ENCODE measurements at places on chromosomes 4 and X. TPM values are rescaled to one million over a fixed set of nuclear protein-coding genes. Genes with fewer than 3 reads are reported as not detected.

The ABCG2 gene
- total RNA-seq, result 1.6 TPM

DNA sequence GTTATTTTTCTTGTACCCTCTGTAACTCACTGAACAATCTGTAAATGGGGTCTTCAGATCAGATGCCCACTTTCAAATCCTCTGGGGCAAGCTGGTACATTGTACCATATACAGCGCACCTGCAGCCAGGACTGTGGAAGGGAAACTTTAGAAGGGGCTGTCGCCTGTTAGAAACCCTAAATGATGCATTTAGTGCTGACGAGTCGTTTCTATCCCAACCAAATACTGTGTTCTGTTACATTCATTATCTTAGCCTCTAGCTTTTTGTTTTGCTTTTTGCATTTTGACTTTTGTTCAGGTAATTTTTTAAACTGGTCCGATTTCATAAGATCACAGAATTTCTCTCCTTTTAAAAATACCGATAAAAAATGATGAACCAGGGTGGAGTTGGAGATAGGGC, 66.4 kb upstream of the AGA start:
- DNase-seq, result no peak

DNA sequence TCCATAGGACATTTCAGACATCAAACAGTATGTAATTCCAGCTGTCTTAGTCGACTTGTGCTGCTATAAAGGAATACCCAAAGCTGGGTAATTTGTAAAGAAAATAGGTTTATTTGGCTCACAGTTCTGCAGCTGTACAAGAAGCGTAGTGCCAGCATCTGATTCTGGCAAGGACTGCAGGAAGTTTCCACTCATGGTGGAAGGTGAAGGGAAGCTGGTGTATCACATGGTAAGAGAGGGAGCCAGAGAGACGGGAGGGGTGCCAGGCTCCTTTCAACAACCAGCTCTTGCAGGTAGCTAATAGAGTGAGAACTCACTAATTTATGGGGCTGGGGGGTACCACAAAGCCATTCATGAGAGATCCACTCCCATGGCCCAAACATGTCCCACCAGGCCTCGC, 253.0 kb upstream of the FGF13 start:
- no peak for DNase-seq

GRCh38 chr4:187962926-187963325, 32.6 kb upstream of the ZFP42 start:
- no peak for DNase-seq

The HS3ST1 gene
- total RNA-seq, result 5.4 TPM

DNA sequence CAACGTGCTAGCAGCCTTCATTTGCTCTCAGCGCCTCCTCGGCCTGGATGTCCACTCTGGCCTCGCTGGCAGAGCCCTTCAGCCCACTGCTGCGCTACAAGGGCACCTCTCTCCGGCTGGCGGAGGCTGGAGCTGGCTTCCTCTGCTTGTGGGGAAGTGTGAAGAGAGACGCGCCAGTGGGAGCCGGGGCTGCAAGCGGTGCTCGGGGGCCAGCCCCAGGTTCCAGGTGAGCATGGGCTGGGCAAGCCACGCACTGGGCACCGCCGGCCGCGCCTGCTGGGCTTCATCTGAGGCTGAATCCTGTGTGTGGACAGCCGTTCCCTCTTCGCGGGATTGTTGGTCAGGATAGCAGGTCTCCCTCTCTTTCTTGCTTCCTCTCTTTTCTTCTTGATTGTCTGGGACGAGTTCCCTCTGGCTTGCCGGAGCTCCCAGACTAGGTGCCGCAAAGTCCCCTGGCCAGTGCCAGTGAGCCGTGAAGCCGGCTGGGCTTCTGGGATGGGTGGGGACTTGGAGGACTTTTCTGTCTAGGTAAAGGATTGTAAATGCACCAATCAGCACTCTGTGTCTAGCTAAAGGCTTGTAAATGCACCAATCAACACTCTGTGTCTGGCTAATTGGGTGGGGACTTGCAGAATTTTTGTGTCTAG, 165.0 kb downstream of the HEPH start:
- peak; percentile 66 for DNase-seq

The PAGE2 gene
- not detected for total RNA-seq

DNA sequence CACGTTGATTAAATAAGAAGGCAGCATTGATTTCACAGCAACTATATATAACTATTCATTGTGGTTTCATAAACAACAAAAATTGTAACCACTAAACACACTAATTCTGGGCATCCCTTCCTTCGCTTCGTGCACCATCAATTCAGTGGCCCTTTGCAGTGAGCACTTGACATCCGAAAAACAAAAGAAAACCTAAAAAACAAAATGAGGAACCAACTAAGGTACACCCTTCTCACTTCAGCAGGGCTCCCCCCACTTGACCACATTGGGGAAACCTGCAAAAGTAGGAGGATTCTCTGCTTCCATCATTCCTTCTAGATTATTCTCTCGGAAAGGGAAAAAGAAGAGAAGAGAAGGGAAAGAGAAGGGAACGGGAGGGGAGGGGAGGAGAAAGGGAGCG, 28.3 kb downstream of the NBDY start:
- DNase-seq, result no peak

Measured in posterior vena cava (tissue), 2 donors.